ENCODE measurements at places on chromosomes 16 and 17. TPM values are rescaled to one million over a fixed set of nuclear protein-coding genes. Genes with fewer than 3 reads are reported as not detected.

CDC6 gene
- total RNA-seq, result 72.0 TPM

AGRP gene
- not detected for total RNA-seq

C16orf92 gene
- total RNA-seq, result not detected

TMEM235 gene
- not detected for total RNA-seq

STH gene
- not detected for total RNA-seq

LPCAT2 gene
- 2.7 TPM for total RNA-seq

MED9 gene
- 13.5 TPM for total RNA-seq

SPATA32 gene
- total RNA-seq, result 0.37 TPM

SNTB2 gene
- 18.5 TPM for total RNA-seq

CES3 gene
- total RNA-seq, result 9.0 TPM

CLEC18A gene
- total RNA-seq, result 1.5 TPM

KRT39 gene
- total RNA-seq, result not detected

ENO3 gene
- 38.1 TPM for total RNA-seq

CD7 gene
- total RNA-seq, result 405 TPM

DHRS7C gene
- not detected for total RNA-seq

CDRT4 gene
- 4.8 TPM for total RNA-seq

PYCARD gene
- 98.3 TPM for total RNA-seq

CD300E gene
- not detected for total RNA-seq

PERCC1 gene
- not detected for total RNA-seq

SLC47A2 gene
- total RNA-seq, result not detected

QPRT gene
- 8.0 TPM for total RNA-seq

RTN4RL1 gene
- 1.6 TPM for total RNA-seq

GLIS2 gene
- total RNA-seq, result 0.34 TPM

KIF19 gene
- 0.27 TPM for total RNA-seq

DNAJA3 gene
- 59.8 TPM for total RNA-seq

SEPTIN12 gene
- not detected for total RNA-seq

NPIPB6 gene
- total RNA-seq, result 1.4 TPM

ROGDI gene
- 5.5 TPM for total RNA-seq

OMG gene
- 0.61 TPM for total RNA-seq

BMERB1 gene
- total RNA-seq, result 5.9 TPM

TBC1D3C gene
- total RNA-seq, result not detected

DRC3 gene
- not detected for total RNA-seq

ERCC4 gene
- 13.7 TPM for total RNA-seq

KRT23 gene
- total RNA-seq, result not detected

CCDC200 gene
- total RNA-seq, result 0.47 TPM

RASL10B gene
- 1.3 TPM for total RNA-seq

UTS2R gene
- not detected for total RNA-seq

CSF3 gene
- not detected for total RNA-seq

MYOCD gene
- not detected for total RNA-seq

ZPBP2 gene
- 0.22 TPM for total RNA-seq

CMTM2 gene
- total RNA-seq, result 3.4 TPM

SLC6A2 gene
- total RNA-seq, result not detected
